Stimulated activated CD4-positive, alpha-beta T cell treated with anti-CD3 and anti-CD28 coated beads, Interleukin-4, amount 100 ng/mL, for 48 hours (primary cell): ENCODE measurements at places on chromosomes 7 and 10.

GRCh38 chr7:133065301-133065700 lies 16.6 kb downstream of the CHCHD3 start:
- no peak for DNase-seq

- no peak for DNase-seq
These were observed 417.1 kb downstream of the MAGI2 start for GRCh38 chr7:79036356-79036755.

GRCh38 chr10:74991435-74991834 lies 120.0 kb upstream of the SAMD8 start:
- no peak for DNase-seq

- DNase-seq = no peak
These were observed 315.7 kb downstream of the NRG3 start for GRCh38 chr10:82190432-82191260.

- DNase-seq = no peak
These were observed 392.0 kb downstream of the PAXIP1 start for GRCh38 chr7:154610903-154611302.

GRCh38 chr7:159172400-159172799 lies 27.7 kb upstream of the VIPR2 start:
- DNase-seq = no peak

DNA sequence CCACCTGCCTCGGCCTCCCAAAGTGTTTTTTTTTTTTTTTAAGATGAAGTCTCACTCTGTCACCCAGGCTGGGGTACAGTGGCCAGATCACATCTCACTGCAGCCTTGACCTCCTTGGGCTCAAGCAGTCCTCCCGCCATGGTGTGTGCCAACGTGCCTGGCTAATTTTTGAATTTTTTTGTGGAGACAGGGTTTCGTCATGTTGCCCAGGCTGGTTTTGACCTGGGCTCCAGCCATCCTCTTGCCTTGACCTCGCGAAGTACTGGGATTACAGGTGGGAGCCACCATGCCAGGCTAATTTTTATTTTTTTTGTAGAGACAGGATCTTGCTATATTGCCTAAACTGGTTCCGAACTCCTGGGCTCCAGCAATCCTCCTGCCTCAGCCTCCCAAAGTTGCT lies 9.0 kb upstream of the MLXIPL start:
- DNase-seq = no peak

DNA sequence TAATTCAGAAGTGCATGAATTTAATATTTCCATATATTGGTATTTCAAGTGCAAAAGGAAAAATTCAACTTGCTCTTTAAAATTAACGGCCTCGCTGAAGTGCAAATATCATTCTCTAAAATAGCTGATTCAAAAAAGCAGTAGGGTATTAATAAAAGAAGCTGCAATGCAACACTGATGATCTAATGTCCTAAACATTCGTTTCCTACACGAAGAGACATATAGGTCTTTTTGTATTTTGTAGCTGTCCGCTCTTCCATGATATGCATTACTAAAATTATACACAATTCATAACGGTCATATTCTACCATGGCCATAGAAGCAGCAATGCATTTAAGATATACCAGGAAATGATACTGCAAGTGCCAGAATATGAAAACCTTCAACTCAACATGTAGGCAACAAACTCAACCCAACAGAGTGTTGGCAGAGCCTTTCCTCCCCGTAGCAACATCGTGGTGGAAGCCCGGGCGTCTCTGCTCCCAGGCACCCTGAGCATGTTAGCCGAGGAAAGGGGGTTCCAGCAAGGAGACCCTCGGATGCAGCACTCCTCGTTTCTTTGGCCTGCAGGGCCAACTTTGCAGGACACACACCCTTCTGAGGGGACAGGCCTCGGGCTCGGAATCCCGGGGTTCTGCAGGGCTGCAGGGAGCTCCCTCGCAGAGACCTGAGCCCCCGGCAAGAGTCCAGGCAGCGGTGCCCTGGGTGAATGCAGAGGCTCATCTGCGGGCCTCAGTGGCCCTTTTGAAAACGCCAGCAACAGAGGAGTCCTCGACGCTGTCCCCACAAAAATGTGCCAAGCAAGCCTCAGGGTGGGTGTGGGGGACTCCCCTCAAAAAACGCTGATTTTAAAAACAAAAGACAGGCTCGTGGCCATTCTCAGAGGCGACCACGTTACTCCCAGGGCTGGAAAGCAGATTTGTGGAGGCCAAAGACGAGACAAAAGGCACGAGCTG lies 1.6 kb downstream of the FAM171A1 start:
- no peak for DNase-seq
